Ureter (tissue), 1 donor: ENCODE measurements at places on chromosomes 3 and 15.

DNA sequence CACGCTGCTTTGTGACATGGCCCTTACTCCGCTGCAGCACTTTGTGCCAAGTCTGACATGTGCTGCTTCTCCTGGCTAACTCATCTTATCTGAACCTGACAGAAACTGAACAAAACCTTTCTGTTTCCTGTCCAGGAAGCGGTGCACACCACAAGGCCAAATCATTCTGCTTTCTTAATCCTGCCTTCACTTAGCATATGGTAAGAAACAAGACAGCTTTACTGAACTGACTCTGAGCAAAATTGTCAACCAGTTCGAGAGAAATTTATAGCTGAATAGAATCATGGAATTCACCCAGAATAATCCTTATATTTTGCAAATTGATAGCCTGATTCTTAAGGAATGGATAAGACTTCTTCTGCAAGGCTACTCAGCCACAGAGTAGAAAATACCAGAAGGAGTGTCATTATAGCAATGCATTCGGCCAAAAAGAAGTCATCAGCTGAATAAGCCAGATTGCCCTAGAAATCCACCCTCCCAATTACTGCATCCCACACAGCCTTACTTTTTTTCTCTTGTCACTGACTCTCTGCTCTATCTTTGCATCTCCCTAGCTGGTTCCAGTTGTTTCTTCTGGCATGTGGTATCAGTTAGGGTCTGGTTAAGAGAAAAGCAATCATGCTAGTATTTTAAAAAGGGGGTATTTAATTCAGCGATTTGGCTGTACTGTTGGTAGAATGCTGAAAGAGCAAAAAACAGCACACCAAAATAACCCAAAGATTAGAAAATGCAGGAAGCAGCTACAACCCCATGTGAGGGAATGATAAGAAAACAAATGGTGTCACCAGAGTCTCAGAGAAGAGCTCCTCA, 41.6 kb upstream of the STRIT1 start:
- no peak for DNase-seq

GRCh38 chr15:62909257-62909656, 133.3 kb upstream of the TPM1 start:
- no peak for DNase-seq

- peak; percentile 56 for DNase-seq
Observed at GRCh38 chr3:63912768-63913588, 795 bp upstream of the SCAANT1 start.

DNA sequence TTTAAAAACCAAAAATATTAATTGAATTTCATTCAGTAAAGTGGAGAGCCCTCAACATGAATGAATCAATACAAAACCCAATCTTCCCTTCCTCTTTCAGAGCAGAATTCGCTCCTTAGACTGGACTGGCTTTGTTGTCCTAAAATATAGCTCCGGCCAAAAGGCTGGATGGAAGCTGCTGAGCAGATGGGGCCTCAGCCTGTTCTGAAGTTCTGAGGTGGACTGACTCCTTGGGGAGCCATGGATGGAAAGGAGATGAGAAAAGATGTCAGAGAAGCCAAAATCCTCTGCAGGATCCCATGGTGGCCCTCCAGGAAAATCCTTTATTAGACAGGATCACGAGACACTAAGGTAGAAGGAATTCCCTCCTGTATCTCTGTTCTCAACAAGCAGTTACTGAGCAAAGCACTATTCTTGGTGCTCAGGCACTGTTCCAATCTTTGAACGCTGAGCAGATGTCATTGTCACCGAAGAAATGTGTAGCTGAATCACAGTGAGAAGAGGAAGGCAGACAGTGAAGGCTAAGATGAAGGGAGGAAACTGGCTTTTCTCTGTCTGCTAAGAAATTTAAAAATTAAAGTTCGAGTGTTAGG, 122.0 kb downstream of the SEMA6D start:
- DNase-seq, result no peak

- DNase-seq, result no peak
Observed at GRCh38 chr3:13027154-13027553, 46.1 kb downstream of the IQSEC1 start.

GRCh38 chr15:46151786-46152185, 517.0 kb downstream of the SQOR start:
- no peak for DNase-seq
